ENCODE measurements at places on chromosomes 13 and 19.
A peak's percentile ranks its signal among the peaks of the same experiment; 100 is the strongest.

DNA sequence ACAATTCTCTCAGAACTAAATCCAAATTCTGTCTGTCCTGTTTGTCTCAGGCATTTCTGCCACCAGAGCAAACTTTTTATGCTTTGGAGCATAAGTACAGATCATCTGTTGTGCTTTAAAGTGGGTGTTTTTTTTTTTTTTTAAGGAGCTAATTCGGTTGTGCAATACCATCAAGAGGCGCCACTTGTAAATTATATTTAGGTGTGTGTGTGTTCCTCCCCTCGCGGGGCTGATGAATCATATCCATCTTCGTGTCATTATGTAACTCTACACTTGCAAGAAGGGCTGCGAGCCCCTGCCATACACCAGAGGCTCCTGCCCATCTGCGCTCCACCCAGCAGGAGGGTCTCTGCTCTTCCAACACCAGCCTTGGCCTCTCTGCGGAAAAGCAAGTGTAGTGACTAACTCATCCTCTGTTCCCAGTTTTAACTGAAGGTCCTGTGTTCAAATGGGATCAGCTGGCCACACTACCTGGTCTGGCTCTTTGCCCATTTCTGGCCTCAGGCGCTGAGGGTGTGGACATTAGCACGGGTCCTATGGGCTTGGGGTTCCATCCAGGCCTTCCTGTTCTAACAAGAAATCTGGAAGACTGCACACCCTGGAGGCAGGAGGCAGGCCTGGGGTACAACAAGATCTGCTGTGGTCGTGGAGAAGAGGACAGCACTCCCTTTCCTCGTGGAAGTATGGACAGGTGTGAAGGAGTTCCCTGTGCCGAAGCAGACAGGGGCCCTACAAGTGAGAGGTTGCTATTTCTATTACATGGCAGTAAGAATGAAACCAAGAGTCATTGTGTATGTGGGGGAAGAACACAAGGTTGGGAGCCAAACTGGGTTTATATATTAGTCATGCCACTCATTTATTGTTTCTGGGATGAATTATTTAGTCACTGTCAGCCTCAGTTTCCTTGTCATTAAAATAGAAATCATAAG is 96.1 kb upstream of the MBNL2 start:
- peak; percentile 85 for DNase-seq

GRCh38 chr19:18257503-18258470 is 16.5 kb downstream of the IQCN start:
- no peak for DNase-seq

- no peak for DNase-seq
These were observed 2.4 kb downstream of the CLN5 start for GRCh38 chr13:76994281-76994680.

GRCh38 chr19:58395220-58395978 is at the start of gene RNF225:
Gene RNF225 (plus strand): TSS chr19:58395656. CDS start chr19:58396090, 434 bp downstream.
- DNase-seq = peak; percentile 51

- no peak for DNase-seq
These were observed 49.1 kb upstream of the EHD2 start for GRCh38 chr19:47663911-47664771.

GRCh38 chr13:44195245-44195644 is 178.4 kb upstream of the SERP2 start:
- DNase-seq = peak; percentile 50

- DNase-seq = no peak
These were observed 142.2 kb downstream of the KCTD15 start for GRCh38 chr19:33938821-33939220.

DNA sequence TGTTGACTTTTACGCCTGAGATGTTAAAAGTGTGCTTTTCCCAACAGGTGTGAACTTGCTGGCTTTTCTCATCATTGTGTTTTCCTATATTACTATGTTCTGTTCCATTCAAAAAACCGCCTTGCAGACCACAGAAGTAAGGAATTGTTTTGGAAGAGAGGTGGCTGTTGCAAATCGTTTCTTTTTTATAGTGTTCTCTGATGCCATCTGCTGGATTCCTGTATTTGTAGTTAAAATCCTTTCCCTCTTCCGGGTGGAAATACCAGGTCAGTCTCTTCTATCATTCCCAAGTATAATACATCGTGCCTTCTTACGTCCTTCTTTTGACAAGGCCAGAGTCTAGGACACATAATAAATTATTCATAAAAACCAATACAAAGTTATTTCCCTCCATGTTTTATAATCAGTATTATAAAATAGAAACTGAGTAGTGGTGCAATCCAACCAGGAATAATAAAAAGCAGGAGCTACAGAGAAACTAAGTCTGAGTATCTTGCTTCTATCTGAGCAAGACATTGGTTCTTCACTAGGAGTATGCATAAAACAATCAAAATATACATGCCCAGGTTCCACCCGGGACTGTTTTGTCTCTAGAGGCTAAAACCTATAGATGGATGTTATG is 57.9 kb downstream of the RXFP2 start:
- no peak for DNase-seq

DNA sequence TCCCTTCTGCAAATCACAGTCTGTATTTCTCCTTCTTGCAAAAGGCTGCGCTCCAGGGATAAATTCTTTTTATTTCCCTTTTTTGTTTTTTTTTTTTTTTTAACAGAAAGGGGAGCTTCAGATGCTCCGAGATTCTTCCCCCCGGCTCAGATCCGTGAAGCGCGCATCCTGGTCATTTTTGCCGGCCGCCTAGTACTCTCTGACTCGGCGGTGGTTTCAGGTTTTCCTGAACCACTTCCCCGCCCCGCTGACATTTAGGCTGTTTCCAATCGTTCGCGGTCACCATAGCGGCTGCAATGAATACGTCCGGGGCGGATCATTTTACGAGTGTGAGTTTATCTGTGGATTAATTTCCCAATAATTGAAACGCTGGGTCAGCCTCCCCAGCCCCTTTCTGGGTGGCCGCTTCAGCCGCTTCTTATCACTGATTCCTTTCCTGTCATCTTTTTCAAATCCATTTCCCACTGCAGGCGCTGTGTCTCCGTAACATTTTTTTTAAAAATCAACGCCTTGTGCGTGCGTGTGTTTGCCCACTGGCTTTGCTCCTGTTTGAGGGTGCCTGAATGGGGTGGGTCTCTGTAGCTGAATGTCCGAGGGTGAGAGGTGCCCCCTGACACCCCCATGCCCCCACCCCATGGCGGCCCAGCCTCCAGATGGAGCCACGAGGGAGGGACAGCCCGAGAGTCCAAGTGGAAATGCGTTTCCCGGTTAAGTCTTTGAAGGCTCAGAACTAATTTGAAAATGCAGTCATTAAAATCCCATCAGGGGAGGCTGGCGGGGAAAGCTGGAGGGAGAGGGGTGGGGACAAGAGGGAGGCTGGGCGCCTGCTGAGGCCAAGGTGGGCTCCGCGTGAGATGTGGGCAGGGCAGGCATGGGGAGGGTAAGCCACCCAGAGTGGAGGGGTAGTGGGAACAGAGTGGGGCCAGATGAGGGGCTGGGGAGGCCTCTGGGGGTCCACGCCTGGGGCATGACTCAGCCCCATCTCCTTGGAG is 10.6 kb downstream of the ONECUT3 start:
- DNase-seq = no peak

DNA sequence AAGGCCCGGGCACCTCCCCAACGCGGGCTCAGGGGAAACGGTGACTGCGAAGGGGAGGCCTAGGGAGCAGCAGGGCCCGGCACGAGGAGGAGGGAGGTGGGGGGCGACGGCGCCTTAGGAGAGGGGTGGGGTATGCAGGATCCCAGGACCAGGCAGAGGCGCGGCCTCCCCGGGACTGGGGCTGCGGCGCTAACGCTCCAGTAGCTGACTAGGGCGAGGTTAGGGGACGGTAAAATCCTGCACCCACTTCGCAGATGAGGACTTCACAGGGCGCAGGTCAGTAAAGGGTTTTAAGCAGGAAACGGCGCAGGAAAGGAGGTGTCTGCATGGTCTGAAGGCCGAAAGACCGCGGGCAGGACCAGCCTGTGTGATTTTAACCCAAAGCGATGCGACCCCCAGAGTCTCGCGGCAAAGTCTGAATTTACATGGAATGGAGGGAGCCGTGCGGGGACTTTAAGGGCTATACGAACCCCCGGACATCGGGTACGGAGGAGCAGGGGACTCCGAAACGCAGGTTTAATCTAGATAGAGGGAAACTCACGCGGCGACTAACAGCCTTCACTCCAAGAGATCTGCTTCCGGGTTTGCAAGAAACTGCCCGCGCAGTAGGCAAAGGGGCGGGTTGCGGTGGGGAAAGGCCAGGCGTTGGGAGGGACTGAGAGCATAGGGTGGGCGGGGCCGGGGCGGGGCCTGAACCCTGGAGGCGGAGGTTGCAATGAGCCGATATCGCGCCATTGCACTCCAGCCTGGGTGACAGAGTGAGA is at the start of gene ZNF665:
Gene ZNF665, minus strand, starts transcription at position 588 of the 764 bp plus-strand sequence. CDS start 10,460 bp downstream, outside the sequence.
- peak; percentile 61 for DNase-seq

- DNase-seq = no peak
These were observed 144.6 kb upstream of the UBL3 start for GRCh38 chr13:29994911-29995595.

GRCh38 chr13:74891610-74892009 is 590.4 kb downstream of the TBC1D4 start:
- no peak for DNase-seq

DNA sequence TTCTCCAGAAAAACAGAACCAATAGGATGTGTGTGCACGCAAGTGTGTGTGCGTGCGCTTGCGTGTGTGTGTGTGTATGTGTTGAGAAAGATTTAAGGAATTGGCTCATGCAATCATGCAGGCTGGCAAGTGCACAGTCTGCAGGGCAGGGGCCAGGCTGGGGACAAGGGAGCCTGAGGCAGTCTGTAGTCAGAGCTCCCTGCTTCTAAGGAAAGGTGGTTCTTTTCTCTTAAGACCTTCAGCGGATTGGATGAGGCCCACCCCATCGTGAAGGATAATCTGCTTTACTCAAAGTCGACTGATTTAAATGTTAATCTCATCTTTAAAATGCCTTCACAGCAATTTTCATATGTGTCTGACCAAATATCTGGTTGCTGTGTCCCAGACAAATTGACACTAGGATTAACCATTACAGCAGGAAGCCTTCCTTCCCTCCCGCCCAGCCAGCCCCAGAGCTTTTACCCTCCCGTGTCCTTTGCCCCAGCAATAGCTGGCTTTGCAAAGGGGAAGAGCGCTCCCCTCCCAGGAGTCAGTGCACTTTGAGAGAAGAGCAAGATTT is 15.0 kb upstream of the NAXD start:
- DNase-seq = no peak

DNA sequence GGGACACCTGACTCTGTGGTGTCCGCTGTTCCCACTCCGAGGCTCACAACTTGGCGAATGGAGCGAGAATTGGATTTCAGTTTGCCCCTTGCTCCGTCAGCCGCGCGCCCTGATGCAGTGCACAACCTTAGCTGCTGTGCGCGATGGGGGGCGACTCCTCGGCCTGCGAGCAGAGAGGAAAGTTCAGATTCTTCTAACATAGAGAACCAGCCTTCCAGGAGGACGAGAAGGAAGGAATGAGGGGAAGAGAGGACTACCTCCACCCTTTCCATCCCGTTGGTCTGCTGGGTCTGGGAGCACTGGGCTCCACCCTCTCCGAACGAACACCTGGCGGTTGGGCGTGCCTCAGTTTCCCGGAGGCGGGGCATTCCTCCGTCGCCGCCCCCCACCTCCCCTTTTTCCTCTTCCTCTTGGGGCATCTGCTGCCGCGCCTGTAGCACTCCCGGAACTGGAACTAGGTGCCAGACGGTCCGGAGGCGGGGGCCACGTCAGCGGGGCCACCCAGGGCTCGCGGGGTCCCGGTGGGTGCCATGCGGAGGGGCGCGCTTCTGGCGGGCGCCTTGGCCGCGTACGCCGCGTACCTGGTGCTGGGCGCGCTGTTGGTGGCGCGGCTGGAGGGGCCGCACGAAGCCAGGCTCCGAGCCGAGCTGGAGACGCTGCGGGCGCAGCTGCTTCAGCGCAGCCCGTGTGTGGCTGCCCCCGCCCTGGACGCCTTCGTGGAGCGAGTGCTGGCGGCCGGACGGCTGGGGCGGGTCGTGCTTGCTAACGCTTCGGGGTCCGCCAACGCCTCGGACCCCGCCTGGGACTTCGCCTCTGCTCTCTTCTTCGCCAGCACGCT is at the start of gene KCNK6:
Gene KCNK6, plus strand, starts transcription at position 425 of the 838 bp plus-strand sequence. Its CDS starts 106 bp downstream, at position 531.
- peak; percentile 66 for DNase-seq

DNA sequence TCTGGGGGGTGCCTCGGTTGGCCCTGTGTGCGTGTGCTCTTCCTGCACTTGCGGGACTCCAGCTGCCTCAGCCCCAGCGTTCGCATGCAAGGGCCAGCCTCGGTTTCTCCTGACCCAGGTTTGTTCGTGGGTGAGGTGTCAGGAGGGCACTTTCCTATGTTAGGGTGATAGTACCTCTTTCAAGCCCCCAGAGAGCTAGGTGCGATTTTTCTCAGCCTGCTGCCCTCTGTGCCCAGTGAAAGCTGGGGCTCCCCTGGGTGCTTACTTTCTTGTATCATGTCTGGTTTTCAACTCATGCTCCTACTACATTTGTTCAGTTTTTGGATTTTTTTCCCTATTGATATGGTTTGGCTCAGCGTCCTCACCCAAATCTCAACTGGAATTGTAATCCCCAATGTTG is 289.2 kb downstream of the TEX29 start:
- no peak for DNase-seq

DNA sequence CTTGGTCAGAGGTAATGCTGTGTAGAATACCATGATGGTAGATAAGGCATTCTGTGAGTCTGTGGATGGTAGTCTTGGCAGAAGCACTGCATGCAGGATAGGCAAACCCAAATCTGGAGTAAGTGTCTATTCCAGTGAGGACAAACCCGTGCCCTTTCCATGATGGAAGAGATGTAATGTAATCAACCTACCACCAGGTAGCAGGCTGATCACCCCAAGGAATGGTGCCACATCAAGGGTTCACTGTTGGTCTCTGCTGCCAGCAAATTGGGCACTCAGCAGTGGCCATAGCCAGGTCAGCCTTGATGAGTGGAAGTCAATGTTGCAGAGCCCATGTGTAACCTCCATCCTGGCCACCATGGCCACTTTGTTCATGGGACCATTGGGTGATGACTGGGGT is 155.0 kb downstream of the RAP2A start:
- no peak for DNase-seq

GRCh38 chr19:47598407-47599349 is 10.3 kb upstream of the BICRA start:
- DNase-seq = no peak

GRCh38 chr19:51931921-51932320 is 4.6 kb downstream of the ZNF613 start:
- no peak for DNase-seq

DNA sequence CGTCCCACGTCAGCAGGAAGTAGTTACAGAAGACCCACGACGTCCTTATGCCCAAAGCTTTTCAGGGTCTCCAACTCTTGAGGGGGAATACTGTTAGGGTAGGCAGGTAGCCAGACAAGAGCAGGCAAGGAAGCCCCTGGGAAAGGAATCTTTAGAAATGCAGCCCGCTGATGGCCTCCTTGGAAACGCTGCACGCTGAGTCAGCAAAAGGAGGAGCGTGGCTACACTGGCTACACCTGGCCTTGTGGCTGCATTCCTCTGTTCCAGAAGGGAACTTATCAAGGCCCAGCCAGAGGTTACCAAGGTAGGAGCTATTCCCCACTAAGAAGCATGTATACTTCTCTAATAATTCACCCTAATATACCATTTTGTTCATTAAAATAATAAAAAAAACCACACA is 2.0 kb downstream of the ERVV-1 start:
- DNase-seq = no peak

DNA sequence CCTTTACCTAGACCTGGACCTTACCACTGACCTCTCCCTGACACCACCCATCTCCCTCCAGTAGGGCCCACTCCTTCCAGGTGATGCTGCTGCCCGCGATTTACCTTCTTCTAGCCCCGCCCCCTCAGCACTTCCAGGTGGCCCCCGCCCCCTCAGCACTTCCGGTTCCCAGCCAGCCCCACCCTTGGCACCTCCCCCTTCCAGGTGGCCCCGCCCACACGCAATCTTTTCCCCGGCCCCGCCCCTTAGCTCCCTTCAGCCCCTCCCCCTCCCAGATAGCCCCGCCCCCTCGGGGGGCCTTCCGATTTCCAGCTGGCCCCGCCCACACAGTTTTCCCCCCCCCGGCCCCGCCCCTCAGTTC is 586 bp downstream of the LIG1 start:
- DNase-seq = peak; percentile 93

Measured in activated CD4-positive, alpha-beta T cell treated with anti-CD3 and anti-CD28 coated beads, Interleukin-2, Interleukin-6, amounts not matched to agents 100 ng/mL and 50 ng/mL, durations not matched to agents 16 hours and 8 hours (primary cell).